NCI-H1105 (cell line): ENCODE measurements at places on chromosomes 1 and 21.

DNA sequence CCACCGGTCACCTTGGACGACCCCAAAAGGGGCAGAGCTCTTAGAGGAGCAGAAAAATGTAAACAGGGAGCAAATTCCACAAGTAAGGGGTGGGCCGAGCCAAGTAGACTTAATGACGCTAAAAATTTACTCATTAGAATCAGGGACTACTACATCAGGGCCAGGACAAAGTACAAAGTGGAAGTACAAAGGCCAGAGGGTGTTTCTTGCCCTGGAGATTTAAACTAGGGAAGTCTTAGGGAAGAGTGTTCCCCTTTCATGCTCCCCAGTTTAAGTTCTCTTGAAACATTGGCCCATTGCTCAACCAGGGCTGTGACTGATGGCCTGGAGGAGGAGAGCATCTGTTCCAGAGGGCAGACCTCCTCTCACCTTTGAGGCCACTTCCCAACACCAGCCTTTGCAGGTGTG is 48.6 kb downstream of the BACH1 start:
- no peak for DNase-seq

DNA sequence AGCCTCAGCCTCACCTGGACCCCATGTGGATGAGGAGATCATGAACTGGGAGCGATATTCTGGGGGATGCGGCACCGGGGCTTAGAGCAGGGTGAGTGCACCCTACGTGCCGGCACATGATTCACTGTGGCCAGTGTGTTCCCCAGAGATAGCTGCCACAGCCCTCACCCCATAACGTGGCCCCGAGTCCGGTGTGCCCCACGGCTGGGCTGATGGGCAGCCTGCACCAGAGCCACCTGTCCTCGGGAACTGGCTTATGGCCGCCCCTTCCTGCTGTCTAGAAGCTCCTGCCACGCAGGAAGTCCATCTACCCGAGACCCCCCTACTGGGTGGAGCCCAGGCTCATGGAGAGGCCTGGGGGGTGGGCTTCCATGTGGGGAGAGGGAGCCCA is 39.1 kb upstream of the SLC19A1 start:
- no peak for DNase-seq

- no peak for DNase-seq
Measured at GRCh38 chr1:163459539-163459938, 137.8 kb downstream of the NUF2 start.

GRCh38 chr1:216670118-216670883 is 52.9 kb downstream of the ESRRG start:
- DNase-seq: no peak

GRCh38 chr1:209823143-209824041 is 4.4 kb upstream of the UTP25 start:
- DNase-seq: peak; percentile 26
